ENCODE measurements at places on chromosomes 7 and 10.

DNA sequence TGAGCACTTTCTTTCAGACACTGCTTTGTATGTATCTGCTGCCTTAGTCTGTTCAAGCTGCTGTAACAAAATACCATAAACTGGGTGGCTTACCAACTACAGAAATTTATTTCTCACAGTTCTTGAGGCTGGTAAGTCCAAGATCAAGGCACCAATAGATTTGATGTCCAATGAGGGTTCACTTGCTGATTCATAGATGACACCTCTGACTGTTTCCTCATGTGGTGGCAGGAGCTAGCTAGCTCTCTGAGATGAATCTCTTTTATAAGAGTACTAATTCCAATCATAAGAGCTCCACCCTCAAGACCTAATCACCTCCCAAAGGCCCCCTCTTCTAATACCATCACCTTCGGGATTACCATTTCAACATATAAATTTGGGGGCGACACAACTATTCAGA, 76.6 kb upstream of the ADO start:
- no peak for DNase-seq

- no peak for DNase-seq
Measured at GRCh38 chr10:104329735-104330134, 8.5 kb downstream of the ITPRIP start.

GRCh38 chr10:113520690-113521474, 32.0 kb upstream of the HABP2 start:
- DNase-seq: no peak

- no peak for DNase-seq
Measured at GRCh38 chr10:8656261-8656660, 601.8 kb downstream of the GATA3 start.

DNA sequence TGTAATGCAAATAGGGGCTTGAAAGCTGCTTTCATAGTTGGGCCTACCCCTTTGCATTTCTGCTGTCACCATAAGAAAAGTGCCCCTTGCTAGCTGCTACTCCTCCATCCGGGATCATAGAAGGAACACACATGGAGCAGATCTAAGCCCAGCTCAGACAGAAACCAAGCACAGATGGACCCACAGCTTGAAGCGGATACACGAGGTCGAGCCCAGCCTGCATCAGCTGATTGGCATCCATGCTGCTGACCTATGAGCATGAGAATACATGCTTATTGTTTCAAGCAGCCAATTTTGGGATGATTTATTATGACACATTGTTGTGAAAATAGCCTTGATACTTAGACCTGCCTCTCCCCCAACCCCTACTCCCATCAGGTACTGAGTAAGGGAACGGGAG, 109.2 kb downstream of the ZNF467 start:
- no peak for DNase-seq
